ENCODE measurements at places on chromosomes 12 and 14. TPM values are rescaled to one million over a fixed set of nuclear protein-coding genes. Genes with fewer than 3 reads are reported as not detected.

DNA sequence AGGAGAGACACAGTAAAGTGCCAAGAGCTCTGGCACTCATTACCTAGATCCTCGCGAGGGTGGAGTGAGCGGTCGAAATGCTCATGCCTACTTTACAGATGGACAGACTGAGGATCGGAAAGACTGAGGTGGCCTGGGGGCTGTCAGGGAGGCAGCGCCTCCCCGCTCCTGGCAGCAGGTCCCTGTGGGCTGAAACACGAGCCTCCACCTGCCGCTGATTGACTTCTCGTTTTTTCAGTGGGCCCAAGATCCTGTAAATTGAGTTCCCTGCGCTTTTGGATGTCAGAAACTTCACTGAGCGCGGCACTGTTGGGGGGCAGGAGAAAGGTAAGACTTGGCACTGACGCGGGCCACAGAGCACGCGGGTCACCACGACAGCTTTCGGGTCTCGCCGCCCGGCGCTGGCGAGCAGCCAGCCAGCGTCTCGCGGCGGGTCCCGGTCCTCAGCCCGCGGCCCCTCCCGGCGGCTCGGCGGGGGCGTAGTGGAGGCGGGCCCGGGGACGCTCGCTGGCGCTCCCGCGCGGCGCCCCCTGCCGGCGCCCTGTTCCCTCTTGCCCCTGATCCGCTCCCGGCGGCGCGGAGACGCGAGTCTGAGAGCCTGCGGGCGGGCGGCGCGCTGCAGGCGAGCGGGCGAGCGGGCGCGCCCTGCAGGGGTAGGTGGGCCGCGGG is 552 bp upstream of the SCN8A start:
- H3K4me1 ChIP-seq: peaks cover 13% of the 10 kb centered on the region
- H3K27me3 ChIP-seq: peaks cover 45% of the 10 kb centered on the region
- peak overlapping the region; percentile 66 for H3K27ac ChIP-seq
- no peaks in the 10 kb centered on the region for H3K36me3 ChIP-seq
- DNase-seq: peak; percentile 83
- H3K4me3 ChIP-seq: peak overlapping the region; percentile 79

- H3K27me3 ChIP-seq: peaks cover 2% of the 10 kb centered on the region
- H3K4me1 ChIP-seq: peaks cover 12% of the 10 kb centered on the region
- peak overlapping the region; percentile 68 for H3K27ac ChIP-seq
- H3K4me3 ChIP-seq: peak overlapping the region; percentile 78
- no peaks in the 10 kb centered on the region for H3K36me3 ChIP-seq
These were observed 732 bp downstream of the SLC25A29 start for GRCh38 chr14:100305324-100306100.

The AKAP6 gene
- 1.2 TPM for total RNA-seq

DNA sequence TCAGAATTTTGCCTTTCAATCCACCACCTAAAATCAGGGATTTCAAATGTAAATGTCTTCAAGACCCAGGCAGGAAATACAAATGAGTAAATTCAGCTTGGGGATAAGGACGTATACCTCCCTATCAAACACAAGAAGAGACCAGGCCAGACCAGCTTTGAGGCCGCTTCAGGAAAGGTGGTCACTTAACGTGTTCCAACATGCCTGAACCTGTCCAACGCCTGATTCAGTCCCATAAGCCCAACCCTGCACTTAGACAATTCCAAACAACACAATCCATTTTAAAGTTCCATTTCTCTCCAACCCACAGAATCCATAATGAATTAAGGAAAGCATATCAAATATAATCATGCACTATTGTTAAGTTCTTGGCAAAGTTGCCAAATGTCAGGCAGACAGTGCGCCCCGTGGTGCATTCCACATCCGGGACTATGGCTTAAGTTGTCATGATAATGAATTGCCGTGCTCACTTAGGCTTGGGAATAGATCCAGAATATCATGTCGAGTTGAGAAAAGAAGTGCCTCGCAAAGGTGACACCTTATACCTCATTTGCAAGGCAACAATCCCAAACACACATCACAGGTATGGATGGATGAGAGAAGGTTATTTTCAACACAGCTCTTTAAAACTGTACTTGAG is 35.5 kb downstream of the CCDC60 start:
- H3K27me3 ChIP-seq: peaks cover 4% of the 10 kb centered on the region
- no peak for DNase-seq
- no peak overlapping the region for H3K4me3 ChIP-seq
- H3K4me1 ChIP-seq: no peaks in the 10 kb centered on the region
- H3K27ac ChIP-seq: no peak overlapping the region

The TAS2R20 gene
- 0.81 TPM for total RNA-seq

- DNase-seq: no peak
- H3K27me3 ChIP-seq: peaks cover 4% of the 10 kb centered on the region
- no peaks in the 10 kb centered on the region for H3K36me3 ChIP-seq
- no peak overlapping the region for H3K4me3 ChIP-seq
- no peak overlapping the region for H3K27ac ChIP-seq
- H3K4me1 ChIP-seq: no peaks in the 10 kb centered on the region
These were observed 66.2 kb downstream of the NTF3 start for GRCh38 chr12:5498076-5498475.

DNA sequence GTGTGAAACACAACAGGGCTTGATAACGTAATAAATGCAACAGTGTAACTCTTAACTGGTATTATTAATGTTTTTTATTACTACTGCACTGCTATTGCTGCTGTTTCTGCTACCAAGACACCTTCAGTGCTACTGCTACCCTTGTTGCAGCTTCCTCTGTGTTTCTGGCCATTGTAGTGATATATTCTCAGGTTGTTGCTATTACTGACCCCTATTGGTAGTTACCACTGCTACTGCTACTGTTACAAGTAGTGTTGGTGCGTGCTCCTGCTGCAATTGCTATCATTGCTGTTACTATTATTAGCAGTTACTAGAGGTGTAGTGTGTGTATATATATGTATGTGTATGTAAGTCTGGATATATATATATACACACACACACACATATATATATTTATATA is 87.2 kb upstream of the PTPRB start:
- no peak overlapping the region for H3K27ac ChIP-seq
- peaks cover 1% of the 10 kb centered on the region for H3K27me3 ChIP-seq
- no peak for DNase-seq
- no peaks in the 10 kb centered on the region for H3K36me3 ChIP-seq

- H3K36me3 ChIP-seq: no peaks in the 10 kb centered on the region
- peaks cover 5% of the 10 kb centered on the region for H3K4me1 ChIP-seq
- H3K27me3 ChIP-seq: peaks cover 2% of the 10 kb centered on the region
These were observed 4.6 kb downstream of the KIF5A start for GRCh38 chr12:57554453-57554852.

The VCPKMT gene
- 11.6 TPM for total RNA-seq

DNA sequence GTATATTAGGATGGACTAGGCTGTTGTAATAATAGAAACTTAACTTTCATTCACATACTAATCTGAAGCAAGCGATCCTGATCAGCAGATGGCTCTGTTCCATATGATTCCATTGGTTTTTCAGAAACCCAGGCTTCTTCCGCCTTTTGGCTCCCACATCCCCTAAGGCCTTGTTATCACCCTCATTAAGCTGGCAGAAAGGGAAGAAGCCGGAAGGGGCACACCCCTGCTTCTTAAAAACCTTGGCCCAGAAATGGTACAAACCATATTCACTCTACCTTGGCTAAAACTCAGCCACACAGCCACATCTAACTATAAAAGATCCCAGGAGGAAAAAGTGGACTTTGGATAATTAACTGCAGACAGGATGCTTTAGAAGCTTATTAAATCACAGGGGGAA is 329.2 kb downstream of the PCNX1 start:
- DNase-seq: no peak
- no peak overlapping the region for H3K27ac ChIP-seq
- H3K27me3 ChIP-seq: no peaks in the 10 kb centered on the region
- no peaks in the 10 kb centered on the region for H3K36me3 ChIP-seq
- peaks cover 4% of the 10 kb centered on the region for H3K4me1 ChIP-seq

DNA sequence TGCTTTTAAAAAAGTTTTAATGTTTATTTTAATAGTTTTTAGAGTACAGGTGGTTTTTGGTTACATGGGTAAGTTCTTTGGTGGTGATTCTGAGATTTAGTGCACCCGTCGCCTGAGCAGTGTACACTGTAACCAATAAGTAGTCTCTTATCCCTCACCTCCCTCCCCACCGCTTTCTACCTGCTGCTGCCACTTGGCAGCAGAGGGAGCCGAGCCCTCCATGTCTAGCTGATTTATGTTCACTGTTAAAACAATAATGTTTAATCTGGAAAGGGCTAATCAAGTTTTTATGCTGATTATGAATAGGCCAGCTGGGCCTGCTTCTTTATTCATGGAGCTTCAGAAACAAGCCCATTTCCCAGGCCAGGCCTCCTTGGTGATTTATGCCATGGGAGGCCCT is 73.1 kb downstream of the ADCK1 start:
- H3K27me3 ChIP-seq: no peaks in the 10 kb centered on the region
- H3K4me1 ChIP-seq: no peaks in the 10 kb centered on the region
- no peak overlapping the region for H3K27ac ChIP-seq
- peaks cover 28% of the 10 kb centered on the region for H3K36me3 ChIP-seq
- no peak for DNase-seq
- no peak overlapping the region for H3K4me3 ChIP-seq

The ESPL1 gene
- 63.4 TPM for total RNA-seq

DNA sequence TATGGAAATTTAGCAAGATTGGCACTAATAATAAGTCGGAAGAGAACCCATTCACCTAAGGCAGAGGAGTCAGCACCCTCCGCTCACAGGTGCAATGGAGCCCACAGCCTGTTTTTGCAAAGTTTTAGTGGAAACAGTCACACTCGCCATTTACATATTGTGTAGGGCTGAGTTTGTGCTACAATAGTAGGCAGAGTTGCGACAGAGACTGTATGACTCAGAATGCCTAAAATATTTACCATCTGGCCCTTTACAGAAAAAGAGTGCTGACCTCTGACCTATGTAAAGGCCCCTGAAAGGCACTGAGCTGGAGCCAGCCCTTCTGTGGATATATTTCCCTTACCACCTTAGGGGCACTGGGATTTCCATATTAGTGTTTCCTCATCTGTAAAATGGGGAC is 79.0 kb downstream of the PRIMA1 start:
- DNase-seq: no peak
- H3K27ac ChIP-seq: no peak overlapping the region
- no peaks in the 10 kb centered on the region for H3K27me3 ChIP-seq
- H3K36me3 ChIP-seq: no peaks in the 10 kb centered on the region

DNA sequence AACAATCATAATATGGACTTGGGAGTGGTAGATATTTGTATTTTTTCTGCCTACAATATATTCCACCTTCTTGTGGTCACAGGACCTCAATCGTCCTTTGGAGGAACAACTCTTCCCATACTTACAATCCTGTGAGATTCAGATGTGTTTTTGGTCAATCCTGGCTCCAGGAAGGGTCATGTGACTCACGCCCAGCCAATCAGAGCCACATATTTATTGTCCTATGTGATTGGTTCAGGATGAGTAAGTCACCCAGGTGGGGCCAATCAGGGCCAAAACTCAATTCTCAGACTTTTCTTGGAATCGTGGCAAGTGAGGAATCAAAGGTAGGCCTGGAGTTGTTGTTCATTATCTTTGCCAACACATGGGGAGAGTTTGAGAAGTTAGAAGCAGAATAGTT is 264.9 kb downstream of the SUDS3 start:
- H3K27me3 ChIP-seq: peaks cover 2% of the 10 kb centered on the region
- no peaks in the 10 kb centered on the region for H3K36me3 ChIP-seq
- H3K4me1 ChIP-seq: no peaks in the 10 kb centered on the region
- no peak for DNase-seq
- no peak overlapping the region for H3K27ac ChIP-seq
- no peak overlapping the region for H3K4me3 ChIP-seq

DNA sequence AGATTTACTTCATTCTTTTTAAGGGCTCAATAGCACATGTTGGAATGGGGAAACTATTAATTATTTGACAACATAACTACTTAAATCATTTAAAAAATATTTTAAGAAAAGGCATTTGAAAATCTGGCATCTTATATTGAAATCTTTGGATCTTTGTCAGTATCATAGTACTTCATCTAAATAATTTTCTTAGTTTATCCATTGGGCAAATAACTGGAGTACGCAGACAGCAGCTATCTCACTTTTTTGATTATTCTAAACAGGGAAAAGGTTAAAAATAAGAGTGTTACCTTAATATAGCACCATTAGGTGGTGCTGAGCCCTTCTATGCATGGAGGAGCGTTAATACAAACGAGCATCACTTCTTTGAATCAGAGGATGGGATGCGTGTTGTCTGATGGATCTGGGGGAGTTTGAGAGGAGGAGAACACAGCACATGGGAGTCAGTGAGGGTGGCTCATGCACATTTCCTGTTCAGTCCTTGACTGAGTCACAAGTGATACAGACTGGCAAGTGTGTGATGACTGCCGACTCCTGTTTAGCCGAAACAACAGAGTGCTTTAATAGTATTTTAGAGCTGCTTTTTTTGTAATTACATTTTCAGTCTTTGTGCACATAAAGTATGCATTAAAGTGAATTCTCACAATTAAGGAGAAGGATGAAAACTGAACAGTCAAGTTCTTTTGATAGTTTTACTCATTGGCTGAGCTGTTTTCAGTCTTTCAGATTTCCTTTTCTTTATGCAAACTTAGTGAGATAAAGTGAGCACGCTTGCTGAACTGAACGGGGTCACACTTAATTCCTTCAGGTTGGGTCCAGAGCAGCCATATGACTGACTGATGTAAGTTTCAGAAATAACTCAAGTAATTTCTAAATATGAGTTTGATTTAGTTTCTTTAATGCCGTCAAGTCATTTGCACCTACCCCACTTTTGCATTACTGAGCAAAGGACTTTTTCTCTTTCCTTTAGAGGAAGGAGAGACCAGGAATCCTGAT is 92.7 kb downstream of the DIP2B start:
- H3K4me3 ChIP-seq: peak overlapping the region; percentile 61
- DNase-seq: peak; percentile 78
- H3K27me3 ChIP-seq: no peaks in the 10 kb centered on the region
- H3K4me1 ChIP-seq: peaks cover 37% of the 10 kb centered on the region
- H3K36me3 ChIP-seq: peaks cover 7% of the 10 kb centered on the region

DNA sequence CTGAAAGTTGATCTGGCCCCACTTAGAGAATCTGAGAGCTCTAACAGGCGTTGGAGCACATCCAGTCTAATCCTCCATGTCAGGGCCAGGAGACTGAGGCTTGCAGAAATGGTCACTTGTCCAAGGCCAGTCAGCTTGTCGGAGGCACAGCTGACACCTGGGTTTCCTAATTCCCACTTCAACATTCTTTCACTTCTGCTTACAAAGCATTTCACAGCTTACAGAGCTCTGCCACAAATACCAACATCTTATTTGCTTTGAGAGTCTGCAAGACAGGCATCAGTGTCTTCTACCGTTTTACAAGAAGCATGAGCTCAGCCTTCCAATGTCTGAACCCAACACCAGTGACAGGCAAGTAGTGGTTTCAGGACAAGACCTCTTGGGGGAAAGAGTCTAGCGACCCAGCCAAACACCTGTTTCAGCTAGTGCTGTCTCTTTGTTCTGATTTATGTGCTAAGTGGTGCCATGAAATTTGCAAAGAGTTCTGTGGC is 31.8 kb downstream of the ISCA2 start:
- no peaks in the 10 kb centered on the region for H3K36me3 ChIP-seq
- H3K27me3 ChIP-seq: peaks cover 3% of the 10 kb centered on the region
- DNase-seq: no peak
- no peaks in the 10 kb centered on the region for H3K4me1 ChIP-seq
- no peak overlapping the region for H3K4me3 ChIP-seq
- H3K27ac ChIP-seq: no peak overlapping the region

The OTUB2 gene
- 0.29 TPM for total RNA-seq

The TBX5 gene
- total RNA-seq: not detected

The COX6A1 gene
- 396 TPM for total RNA-seq

- no peak overlapping the region for H3K27ac ChIP-seq
- H3K36me3 ChIP-seq: no peaks in the 10 kb centered on the region
- H3K27me3 ChIP-seq: peaks cover 15% of the 10 kb centered on the region
- no peak overlapping the region for H3K4me3 ChIP-seq
- H3K4me1 ChIP-seq: no peaks in the 10 kb centered on the region
These were observed 57.5 kb downstream of the MSRB3 start for GRCh38 chr12:65335981-65336380.

The NINJ2 gene
- total RNA-seq: 2.2 TPM

Data from activated CD8-positive, alpha-beta T cell treated with anti-CD3 and anti-CD28 coated beads for 36 hours (primary cell).